Stimulated activated CD8-positive, alpha-beta memory T cell treated with anti-CD3 and anti-CD28 coated beads, Interleukin-12 subunit alpha, Interleukin-12 subunit beta, amount 100 ng/mL, for 1 hour (primary cell): ENCODE measurements at places on chromosomes 5 and 9.

DNA sequence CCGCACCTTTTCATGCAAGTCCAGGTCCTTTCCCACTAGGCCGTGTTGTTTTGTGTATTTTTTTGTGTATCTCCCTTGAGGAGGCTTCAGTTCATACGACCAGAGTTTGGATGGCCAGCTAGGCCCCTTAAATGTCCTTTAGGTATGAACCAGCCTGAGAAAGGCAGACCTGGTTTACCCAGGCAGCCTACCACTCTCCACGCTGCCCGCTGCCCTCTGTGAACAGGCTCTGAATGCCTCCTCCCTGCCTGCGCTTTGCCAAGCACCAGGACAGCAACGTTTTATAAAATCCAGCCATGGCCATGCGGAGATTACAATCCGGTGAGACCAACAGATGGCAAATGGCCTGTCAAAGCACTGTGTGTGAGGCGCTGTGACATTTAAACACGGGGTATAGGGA is 626 bp upstream of the CLTB start:
- no peak for DNase-seq

- no peak for DNase-seq
These were observed 73.6 kb upstream of the RETREG1 start for GRCh38 chr5:16690243-16690852.

GRCh38 chr9:119003201-119003611 is 366.0 kb downstream of the BRINP1 start:
- no peak for DNase-seq

DNA sequence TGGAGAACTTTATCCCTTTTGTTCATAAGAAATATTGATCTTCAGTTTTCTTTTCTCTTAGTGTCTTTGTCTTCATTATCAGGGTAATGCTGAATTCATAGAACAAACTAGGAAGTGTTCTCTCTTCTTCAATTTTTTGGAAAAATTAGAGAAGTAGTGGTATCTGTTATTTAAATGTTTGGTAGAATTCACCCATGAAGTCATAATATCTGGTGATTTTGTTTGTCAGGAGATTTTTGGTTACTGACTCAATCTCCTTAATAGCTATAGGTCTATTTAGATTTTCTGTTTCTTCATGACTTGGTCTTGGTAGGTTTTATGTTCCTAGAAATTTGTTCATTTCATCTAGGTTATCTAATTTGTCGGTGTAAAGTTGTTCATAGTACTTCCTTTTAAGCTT is 45.4 kb upstream of the STARD4 start:
- DNase-seq = no peak

DNA sequence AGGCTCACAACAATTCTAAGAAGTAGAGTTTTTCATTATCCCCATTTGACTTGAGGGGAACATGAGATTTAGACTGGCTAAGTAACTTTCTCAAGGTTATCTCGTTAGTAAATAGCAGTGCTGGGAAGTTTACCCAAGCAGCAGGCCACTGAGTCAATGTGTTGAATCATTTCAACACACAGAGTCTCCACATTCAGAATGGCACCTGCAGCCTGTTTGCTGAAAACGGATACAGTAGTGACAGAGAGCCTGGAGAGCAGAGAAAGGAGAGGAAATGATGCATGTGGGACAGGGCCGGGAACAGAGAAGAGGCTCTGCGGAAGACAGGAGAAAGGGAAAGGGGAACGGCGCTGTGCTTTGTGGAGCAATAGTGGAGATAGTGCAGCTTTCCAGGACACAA is 33.5 kb upstream of the ZSWIM6 start:
- no peak for DNase-seq

DNA sequence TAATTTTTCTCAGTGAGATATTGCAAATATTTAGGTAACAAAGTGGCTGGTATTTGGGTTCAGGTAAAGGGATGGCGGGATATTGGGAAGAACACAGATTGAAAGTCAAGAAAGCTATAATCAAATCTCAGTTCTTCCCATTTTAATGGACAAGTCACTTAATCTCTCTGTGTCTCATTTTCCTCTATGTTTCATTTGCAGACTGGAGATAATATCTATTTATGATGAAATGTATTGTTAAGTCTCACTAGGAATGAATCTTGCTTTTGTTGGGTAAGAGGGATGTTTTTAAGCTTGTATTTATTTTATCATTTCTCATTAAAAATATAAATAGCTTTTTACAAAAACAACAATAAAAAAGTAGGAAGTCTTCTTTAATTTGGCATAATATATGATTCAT is 175.4 kb downstream of the ISL1 start:
- DNase-seq = no peak

DNA sequence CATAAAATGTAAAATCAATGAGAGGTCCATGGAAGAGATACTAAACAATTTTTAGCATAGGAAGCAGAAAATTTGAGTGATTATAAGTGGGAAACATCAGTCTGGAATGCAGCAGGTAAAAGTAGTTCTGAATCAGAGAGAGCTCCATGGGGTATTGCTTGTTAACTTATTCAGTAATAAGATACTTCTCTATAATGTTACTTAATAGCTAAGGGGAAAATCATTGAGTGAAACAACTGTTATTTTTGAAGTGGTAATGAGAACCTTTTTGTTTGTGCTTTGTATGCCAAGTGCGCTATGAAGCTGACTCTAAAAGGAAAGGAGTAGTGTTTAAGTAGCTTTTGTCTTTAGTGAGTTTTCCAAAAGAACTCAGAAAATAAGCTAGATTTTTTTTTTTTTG is 95.2 kb downstream of the ERBIN start:
- no peak for DNase-seq

GRCh38 chr9:97809666-97810344 is 43.2 kb upstream of the FOXE1 start:
- no peak for DNase-seq

GRCh38 chr5:15021266-15022046 is 149.9 kb upstream of the ANKH start:
- no peak for DNase-seq

- DNase-seq = no peak
These were observed 16.1 kb upstream of the CMBL start for GRCh38 chr5:10323588-10324488.

GRCh38 chr9:129835860-129836223 is 584 bp downstream of the USP20 start:
- DNase-seq = no peak

GRCh38 chr5:90637731-90638130 is 79.1 kb downstream of the ADGRV1 start:
- DNase-seq = no peak

- no peak for DNase-seq
These were observed 184.1 kb downstream of the MARCHF11 start for GRCh38 chr5:15995341-15996052.

GRCh38 chr9:7293091-7293490 is 506.5 kb downstream of the DMAC1 start:
- DNase-seq = no peak

- DNase-seq = no peak
These were observed 54.4 kb downstream of the SMIM23 start for GRCh38 chr5:171840066-171840465.

DNA sequence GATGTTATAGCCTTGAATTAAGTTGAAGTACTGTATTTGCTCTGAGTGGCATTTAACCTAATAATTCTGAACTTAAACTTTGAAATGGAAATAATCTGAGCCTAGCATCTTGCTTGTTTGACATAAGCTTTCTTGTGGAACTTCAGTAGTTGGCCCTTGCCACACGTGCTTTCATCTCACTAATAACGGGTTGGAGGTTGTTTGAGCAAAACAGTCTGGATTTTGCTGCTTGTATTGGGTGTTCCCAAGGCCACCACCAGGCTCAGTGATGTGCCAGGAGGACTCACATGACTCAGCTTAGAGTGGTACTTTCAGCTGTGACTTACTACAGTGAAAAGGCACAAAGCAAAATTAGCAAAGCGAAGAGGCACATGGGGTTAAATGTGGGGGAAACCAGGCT is 35.7 kb downstream of the SECISBP2 start:
- no peak for DNase-seq

GRCh38 chr5:90294604-90295003 is 115.0 kb downstream of the CETN3 start:
- no peak for DNase-seq

- DNase-seq = no peak
These were observed 6.8 kb downstream of the SMIM32 start for GRCh38 chr5:136185974-136186665.

GRCh38 chr5:98927242-98927988 is 1.4 kb downstream of the CHD1 start:
- peak; percentile 39 for DNase-seq

GRCh38 chr9:110188991-110189390 is 19.0 kb downstream of the C9orf152 start:
- DNase-seq = no peak

DNA sequence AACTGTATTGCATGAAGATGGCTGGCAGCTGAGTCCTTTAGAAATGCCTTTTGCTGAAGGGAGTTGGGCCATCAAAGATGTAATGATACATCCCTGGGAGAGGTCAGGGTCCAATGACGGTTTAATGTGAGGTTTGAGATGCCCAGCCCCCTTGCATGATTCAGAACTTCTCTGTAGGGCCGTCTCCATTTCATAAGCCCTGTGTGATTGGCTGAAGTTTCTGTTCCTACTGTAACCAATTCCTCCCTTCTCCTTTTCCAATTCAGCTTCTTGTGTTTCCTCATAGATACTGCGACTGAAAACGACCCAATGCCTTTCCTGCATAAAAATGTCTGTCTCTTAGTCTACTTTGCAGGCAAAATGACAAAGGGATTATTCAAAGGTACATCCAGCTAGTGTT is 47.9 kb upstream of the ST8SIA4 start:
- no peak for DNase-seq

GRCh38 chr9:6610073-6610472 is 35.5 kb downstream of the GLDC start:
- no peak for DNase-seq

DNA sequence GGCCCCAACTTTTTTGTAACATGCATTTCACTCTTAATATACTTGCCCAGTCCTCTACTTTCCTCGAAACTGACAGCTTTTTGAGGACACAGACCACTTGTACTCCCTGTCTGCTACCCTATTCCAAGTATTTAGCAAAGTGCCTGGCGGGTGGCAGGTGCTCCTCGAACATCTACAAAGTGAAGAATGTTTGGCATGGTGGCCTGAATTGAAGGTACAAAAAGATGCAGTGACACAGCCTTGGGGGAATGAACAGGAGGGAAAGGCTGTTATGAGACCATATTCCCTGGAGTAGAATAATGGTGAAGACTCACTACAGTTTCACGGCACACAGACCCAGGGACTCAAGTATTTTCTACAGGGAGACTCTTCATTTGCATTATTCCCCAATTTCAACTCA is 590.9 kb downstream of the PRELID2 start:
- DNase-seq = no peak

DNA sequence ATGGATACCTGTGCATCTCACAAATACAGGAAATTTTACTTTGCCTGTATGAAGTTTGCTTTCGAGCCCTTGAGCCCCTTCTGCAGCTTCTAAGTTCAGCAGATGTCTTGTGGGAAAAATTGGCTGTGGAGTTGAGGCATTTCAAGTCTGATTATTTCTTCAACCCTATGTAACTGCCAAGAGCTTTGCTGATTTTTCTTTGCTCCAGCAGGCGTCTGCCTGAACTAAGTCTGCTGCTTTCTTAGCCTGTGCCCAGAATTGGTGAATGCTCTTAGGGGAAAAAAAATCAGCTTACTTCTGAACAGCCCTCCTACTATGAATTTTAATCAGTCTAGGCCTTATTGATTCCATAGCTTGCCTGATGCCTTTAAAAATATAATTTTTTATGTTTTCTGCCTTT is 41.2 kb downstream of the RIC1 start:
- no peak for DNase-seq

DNA sequence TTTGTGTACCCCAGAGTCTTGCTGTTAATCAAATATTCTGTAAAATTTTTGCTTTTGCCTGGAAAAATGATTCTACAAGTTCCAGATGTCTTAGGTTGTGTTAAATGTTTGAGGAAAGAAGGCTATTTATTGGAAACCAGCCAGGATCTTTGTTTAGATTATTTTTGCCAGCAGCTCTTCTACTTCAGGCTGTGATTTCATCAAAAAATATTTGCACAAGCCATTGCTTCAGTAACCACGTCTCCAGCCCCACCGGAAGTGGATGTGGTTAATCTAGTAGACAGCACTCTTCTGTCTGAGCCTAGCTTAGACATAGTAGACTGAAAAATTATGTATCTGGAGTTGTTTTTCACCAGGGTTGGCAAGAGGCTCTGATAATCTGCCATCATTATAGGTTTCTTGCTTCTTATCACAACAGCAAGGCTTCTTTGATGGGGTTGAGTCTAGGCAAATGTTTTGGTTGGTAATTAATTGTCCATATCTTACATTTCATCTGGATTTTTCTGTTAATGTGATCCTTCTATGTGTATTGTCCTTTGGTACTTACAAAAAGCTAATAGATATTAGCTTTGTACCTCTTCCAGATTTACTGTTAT is 17.1 kb downstream of the KCTD16 start:
- DNase-seq = peak; percentile 67

DNA sequence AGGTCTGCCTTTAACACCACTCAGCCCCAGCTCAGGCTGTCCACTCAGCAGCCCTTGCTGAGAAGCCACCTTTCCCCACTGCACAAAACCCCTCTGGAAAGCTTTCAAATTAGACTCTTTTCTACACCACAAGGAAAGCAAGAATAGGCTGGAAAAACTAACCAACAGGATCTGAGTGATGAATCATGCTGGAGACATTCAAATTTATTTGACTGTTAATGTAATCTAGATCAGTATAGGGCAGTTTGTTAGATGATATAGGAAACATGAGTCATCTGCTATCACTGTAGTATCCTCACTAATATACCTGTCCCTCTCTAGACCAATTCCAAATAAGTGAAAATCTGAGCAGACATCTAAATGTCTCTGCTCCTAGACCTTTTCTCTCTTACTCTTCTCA is 127.8 kb upstream of the PAM start:
- DNase-seq = no peak

DNA sequence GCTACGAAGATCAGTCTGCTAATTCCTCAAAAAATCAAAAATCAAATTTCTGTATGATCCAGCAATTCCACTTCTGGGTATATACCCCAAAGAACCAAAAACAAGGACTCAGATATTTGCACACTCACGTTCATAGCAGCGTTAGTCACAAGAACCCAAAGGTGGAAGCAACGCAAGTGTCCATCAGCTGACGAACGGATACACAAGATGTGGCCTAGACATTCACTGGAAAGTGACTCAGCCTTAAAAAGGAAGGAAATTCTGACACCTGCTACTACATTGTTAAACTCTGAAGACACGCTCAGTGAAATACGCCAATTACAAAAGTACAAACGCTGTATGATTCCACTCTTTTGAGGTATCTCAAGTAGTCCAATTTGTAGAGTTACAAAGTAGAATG is 93.3 kb downstream of the OTULIN start:
- no peak for DNase-seq

- DNase-seq = no peak
These were observed 20.8 kb upstream of the ANXA6 start for GRCh38 chr5:151178372-151178771.

- DNase-seq = no peak
These were observed 121.0 kb upstream of the LRRTM2 start for GRCh38 chr5:138996120-138996519.

DNA sequence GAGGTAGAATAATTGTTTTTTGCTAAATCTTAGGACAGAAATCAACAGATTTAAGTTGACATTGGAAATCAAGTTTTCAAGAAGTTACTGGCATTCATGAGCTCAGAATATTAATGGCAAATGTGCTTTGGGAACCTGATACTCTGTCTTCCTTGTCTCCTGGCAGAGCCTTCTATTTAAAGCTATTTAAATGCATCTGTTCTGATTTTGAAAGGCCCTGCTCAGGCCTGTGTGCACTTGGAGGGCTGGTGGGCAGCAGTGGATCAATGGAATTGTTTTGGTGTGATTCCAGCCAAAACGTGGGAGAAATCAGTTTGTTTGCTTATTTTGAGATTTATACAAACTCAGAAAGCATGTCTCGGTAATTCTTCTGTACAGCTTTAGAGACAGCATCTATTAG is 38.5 kb downstream of the FBXL7 start:
- DNase-seq = no peak

GRCh38 chr9:83313781-83314180 is 224.4 kb downstream of the FRMD3 start:
- DNase-seq = no peak
